ENCODE measurements at places on chromosomes 2 and 18. TPM values are rescaled to one million over a fixed set of nuclear protein-coding genes. Genes with fewer than 3 reads are reported as not detected.

GRCh38 chr18:79199691-79200374 is 130.6 kb downstream of the ATP9B start:
- no peak for DNase-seq
- H3K27me3 ChIP-seq = no peaks in the 10 kb centered on the region

- H3K27me3 ChIP-seq = no peaks in the 10 kb centered on the region
- no peak overlapping the region for H3K4me3 ChIP-seq
- H3K27ac ChIP-seq = no peak overlapping the region
- no peaks in the 10 kb centered on the region for H3K36me3 ChIP-seq
These were observed 87.1 kb upstream of the ZNF397 start for GRCh38 chr18:35153609-35154272.

The LIPG gene
- polyA plus RNA-seq = 36.9 TPM

The SULT1C3 gene
- polyA plus RNA-seq = not detected

The DYSF gene
- 0.25 TPM for polyA plus RNA-seq

The GRHL1 gene
- polyA plus RNA-seq = 9.5 TPM

DNA sequence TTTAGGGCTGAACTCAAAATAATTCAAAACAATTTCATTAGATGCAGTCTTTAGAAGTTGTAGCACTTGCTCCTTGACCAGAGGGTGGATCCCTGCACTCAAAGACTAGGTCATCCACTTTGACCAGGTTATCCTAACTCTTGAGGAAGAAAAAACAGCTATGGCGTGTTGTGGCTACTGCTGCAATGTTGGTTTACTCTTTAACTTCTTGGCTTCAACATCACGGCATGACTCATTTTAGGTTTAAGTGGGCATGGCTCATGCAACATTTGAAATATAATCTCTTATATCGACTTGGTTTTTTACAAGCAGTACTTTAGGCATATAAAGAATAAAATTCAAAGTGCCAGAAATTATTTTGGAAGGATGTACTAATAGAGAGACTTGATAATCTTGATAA is 35.4 kb downstream of the ANKRD29 start:
- H3K4me3 ChIP-seq = no peak overlapping the region
- peaks cover 19% of the 10 kb centered on the region for H3K4me1 ChIP-seq
- H3K36me3 ChIP-seq = no peaks in the 10 kb centered on the region

The TGOLN2 gene
- 52.4 TPM for polyA plus RNA-seq

GRCh38 chr2:100388703-100389102 is 28.8 kb downstream of the CHST10 start:
- H3K27me3 ChIP-seq = no peaks in the 10 kb centered on the region
- no peak for DNase-seq
- H3K4me1 ChIP-seq = no peaks in the 10 kb centered on the region

DNA sequence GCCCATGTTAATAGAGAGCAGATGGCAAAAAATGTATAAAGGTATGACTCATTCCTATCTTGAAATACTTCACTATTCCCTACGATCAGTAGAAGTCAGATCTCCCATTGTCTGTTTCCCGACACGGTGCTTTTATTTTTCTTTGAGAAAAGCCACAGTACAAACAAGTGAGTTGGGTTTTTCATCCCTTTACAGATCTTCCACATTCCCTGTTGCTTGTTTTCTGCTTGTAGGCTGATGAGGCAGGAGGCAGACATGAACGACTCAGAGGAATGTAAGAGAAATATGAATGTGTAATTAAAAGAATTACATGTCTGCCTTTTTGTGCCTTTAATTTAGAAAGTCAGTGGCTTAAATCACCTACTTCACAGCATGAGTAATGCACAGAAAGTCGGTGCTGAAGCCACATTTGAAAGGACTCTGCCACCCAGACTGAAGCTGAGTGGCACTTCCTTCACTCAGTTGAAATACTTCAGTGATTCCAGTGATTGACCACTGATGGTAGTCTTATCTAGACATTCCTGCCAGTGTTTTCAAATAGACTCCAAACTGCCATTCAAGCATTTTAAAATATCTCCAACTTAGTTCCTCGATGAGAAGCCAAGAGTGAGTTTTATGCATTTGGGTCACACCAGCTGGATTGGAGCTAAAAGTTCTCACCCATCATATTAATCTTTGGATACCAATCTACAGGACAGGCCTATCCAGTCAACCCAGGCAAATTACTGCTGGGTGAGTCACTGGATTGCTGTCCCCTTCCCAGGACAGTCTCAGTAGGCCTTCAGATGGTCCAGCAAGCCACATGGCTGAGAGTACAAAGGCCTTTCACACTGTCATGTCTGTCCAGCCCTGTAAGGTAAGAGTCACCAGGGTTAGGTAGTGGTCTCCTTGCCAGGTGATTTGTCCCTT is 79.0 kb downstream of the COLEC12 start:
- peaks cover 6% of the 10 kb centered on the region for H3K4me1 ChIP-seq
- no peak for DNase-seq
- H3K36me3 ChIP-seq = no peaks in the 10 kb centered on the region
- no peak overlapping the region for H3K27ac ChIP-seq

- peaks cover 22% of the 10 kb centered on the region for H3K4me1 ChIP-seq
- peaks cover 5% of the 10 kb centered on the region for H3K27me3 ChIP-seq
- no peaks in the 10 kb centered on the region for H3K36me3 ChIP-seq
- no peak overlapping the region for H3K4me3 ChIP-seq
- DNase-seq = no peak
- H3K27ac ChIP-seq = no peak overlapping the region
These were observed 15.2 kb downstream of the GPC1 start for GRCh38 chr2:240450532-240451107.

All from hepatocyte (in vitro differentiated cells).